HS-5 (cell line): ENCODE measurements at places on chromosomes 12 and 14.

GRCh38 chr14:79281244-79282152 lies 929.8 kb downstream of the DIO2 start:
- DNase-seq: no peak

DNA sequence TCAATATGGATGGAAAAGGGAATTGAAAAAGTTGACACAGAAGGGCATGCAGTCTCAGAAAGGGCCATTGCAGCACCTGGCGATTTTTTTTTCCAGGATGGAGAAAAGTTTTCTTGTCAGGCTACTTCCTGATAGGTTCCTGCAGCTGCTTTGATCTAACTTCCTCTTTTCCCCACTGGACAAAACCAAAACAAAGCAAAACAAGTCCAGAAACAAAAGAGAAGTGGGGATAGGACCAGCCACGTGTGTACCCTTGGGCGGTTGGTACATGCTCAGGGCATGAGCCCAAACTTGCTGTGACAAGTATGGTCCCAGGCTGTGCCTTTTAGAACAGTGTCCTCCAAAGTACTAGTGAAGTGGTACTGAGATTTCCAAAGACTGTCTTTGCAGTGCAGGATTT lies 89.8 kb downstream of the CHST11 start:
- no peak for DNase-seq

GRCh38 chr12:39671898-39672875 lies 52.6 kb upstream of the ABCD2 start:
- no peak for DNase-seq

DNA sequence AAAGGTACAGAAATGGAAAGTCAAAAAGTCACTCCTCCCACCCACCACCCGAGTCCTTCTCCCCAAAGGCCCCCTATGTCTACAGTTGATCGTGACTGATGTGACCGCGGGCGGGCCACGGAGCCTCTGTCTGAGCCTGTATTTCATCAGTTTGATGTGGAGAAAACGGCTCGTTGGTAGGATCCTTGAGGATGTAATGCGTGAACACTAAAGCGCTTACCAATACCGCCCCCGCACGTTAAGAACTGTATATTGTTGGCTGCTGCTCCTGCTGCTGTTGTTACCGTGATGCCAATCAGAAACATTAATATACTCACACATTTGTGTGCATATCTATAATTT lies 24.6 kb upstream of the UBC start:
- no peak for DNase-seq

DNA sequence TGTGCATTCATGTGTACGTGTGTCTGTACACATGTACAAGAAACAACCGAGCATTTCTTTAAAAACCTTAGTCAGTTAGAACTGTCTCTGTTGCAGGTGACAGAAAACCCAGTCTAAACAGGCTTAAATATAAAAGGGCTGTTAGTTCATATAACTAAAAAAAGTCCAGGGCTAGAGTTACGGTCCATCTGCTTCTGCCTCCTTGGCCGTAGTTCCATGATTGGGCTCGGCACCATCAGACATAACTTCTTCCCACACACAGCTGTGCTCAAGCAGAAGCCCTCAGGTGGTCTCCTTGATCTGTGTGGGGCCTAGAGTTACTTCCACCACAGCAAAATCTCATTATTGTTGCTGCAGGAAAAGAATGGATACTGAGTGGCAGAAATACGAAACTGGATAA lies 34.6 kb downstream of the CKB start:
- no peak for DNase-seq

- peak; percentile 58 for DNase-seq
These were observed 5.3 kb upstream of the ACACB start for GRCh38 chr12:109110988-109111495.

- no peak for DNase-seq
These were observed 50.6 kb upstream of the HIGD1C start for GRCh38 chr12:50901685-50902113.

DNA sequence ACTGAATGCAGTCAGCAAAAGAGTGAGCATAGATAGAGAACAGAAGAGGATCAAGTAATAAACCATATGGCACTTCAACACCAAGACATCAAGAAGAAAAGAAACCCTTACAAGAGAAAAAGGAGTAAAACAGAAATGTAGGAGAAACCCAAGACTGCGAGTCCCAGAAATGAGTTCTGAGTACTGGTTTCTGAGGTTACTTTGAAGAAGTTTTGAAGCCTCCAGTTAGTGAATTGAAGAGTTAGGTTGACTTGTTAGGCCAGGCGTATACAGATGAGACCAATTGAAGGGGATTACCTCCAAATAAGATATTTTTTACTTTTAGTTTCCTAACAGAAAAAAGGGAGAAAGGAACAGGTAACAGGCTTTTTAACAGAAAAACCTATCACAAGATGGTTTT lies 162.2 kb upstream of the SSTR1 start:
- no peak for DNase-seq

GRCh38 chr12:108152170-108152538 lies 23.1 kb downstream of the WSCD2 start:
- DNase-seq: no peak

DNA sequence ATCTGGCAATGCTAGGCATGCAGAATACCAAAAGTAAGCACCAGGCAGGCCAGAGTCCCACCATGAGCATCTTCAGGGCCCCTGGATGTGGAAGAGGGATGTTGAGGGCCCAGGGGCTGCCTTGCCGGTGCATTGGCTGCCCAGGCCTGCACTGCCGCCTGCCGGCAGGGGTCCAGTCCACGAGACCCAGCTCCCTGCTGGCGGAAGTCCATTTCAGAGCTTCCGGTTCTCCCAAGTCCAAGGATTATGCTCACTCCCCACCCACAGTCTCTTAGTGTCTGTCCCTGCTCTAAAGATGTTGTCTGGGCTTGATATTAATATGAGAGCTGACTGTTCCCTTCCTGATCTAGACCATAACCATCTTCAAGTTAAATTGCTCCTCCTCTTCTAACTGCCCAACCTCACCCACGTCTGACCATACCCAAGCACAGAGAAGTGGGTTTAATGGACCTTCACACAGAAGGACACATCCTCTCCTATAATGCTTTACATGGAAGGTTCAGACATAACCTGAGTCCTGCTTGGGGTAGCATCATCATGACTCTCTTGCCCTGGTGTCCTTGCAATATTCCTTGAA lies 117.4 kb downstream of the DAD1 start:
- DNase-seq: no peak

DNA sequence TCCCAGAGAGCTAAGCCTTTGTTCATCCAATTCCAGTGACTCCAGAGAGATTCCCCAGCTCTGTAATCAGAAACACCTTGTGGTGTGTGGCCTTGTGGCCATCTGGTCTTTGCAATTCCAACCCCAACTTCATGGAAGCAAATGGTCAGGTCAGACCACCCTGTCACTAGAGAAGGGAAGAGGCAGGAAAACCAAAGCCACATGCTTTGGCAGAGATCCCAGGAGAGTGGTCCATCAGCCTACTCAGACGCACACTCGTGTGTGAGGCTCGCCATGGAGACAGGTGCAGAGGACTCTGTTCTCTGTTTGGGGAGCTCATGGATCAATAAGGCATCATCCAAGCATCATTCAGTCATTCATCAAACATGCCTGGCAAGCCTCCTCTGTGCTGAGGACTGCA lies 46.2 kb upstream of the TUNAR start:
- DNase-seq: no peak

GRCh38 chr12:132389526-132390286 lies 60.3 kb upstream of the GALNT9 start:
- no peak for DNase-seq

DNA sequence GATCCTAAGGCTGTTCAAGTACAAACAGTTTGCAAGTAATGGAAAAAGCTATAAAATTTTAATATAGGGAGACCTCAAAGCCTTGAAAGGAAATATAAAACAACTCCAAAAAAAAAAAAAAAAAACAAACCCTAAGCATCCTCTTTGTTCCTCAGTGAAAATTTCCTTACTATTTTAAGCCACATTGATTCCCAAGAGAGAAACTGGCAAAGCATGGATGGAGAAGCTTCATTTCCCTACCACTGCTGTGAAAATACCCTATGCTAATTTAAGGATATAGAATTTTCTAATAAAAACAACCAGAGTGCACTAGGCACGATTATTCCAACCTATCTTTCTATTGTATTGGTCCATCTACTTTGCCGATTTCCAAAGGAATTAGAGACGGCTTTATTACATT lies 283.1 kb downstream of the CACNA1C start:
- DNase-seq: no peak

GRCh38 chr14:29242755-29243754 lies 476.5 kb downstream of the FOXG1 start:
- DNase-seq: no peak

DNA sequence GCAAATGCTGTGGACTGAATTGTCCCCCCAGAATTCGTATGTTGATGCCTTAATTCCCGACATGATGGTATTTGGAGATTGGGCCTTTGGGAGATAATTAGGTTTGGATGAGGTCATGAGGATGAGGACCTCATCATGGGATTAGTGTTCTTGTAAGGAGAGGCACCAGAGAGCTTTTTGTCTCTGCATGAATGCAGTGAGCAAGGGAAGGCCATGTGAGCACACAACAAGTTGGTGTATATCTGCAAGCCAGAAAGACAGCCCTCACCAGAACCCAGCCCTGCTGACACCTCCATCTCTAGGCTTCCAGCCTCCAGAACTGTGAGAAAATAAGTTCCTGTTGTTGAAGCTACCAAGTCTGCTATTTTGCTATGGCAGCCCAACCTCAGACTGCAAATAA lies 51.9 kb upstream of the SMCO2 start:
- DNase-seq: no peak

GRCh38 chr12:25864306-25865276 lies 93.9 kb upstream of the RASSF8 start:
- DNase-seq: no peak

DNA sequence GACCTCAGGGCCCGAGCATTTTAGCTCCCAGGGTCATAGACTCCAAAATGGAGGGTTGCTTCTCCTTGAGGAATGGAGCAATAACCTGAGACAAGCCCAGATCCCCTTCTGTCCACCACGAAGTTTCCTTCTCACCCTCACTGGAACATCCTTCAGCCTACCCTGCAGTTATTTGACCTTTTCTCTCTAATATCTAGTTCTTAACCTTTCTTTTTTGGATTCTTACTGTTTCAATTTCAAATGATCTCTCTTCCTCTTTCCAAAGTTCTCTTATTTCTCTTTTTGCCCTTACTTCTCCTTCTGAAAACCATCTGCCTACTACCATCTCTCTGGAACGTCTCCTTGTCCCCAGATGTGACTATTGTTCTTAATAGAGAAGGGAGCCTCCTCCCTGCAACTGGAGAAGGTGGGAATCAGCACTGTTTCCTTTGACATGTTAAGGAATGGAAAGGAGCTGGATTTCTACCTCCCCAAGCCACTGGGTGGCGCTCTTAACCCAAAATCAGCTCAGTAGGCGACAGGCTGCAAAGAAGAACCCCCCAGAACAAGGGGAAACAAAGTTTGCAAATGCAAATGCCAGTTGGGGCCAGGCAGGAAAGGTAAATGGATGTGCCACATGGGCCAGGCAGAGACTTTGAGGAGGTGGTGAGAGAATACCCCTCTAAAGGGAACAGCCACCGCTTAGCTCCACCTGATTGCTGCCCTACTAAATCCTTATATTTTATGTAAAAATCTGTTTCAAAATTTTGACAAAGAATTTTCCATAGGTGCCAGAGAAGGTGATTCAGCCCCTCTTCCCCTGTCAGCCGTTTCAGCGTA lies 22.4 kb upstream of the PDE1B start:
- DNase-seq: no peak

GRCh38 chr14:54768501-54769129 lies 134.0 kb downstream of the GCH1 start:
- no peak for DNase-seq

DNA sequence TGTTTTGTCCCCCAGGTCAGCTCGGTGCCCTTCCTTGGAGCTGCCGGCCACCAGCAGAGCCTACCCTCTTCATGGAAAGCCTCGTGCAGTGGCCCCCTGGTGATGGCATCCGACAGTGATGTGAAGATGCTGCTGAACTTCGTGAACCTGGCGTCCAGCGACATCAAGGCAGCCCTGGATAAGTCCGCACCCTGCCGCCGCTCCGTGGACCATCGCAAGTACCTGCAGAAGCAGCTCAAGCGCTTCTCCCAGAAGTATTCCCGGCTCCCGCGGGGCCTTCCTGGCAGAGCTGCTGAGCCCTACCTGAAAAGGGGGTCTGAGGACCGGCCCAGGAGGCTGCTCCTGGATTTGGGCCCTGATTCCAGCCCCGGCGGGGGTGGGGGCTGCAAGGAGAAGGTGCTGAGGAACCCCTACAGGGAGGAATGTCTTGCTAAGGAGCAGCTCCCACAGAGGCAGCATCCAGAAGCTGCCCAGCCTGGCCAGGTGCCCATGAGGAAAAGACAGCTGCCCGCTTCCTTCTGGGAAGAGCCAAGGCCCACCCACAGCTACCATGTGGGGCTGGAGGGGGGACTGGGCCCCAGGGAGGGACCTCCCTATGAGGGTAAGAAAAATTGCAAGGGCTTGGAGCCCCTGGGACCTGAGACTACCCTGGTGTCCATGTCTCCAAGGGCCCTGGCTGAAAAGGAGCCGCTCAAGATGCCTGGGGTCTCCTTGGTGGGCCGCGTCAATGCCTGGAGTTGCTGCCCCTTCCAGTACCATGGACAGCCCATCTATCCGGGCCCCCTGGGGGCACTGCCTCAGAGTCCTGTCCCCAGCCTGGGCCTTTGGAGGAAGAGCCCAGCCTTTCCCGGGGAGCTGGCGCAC lies 1.3 kb downstream of the FAM181A start:
- DNase-seq: no peak

GRCh38 chr12:98736352-98737321 lies 91.5 kb downstream of the APAF1 start:
- DNase-seq: no peak

GRCh38 chr12:108640802-108641445 lies 7.2 kb upstream of the SELPLG start:
- no peak for DNase-seq

GRCh38 chr12:46265102-46265501 lies 3.7 kb downstream of the SLC38A1 start:
- no peak for DNase-seq
